B cell (primary cell): ENCODE measurements at places on chromosomes 4 and X. TPM values are rescaled to one million over a fixed set of nuclear protein-coding genes. Genes with fewer than 3 reads are reported as not detected.

IL2RG gene
- 276 and 297 TPM in 2 replicates for total RNA-seq

SMIM31 gene
- total RNA-seq: not detected in 2 replicates

POU4F2 gene
- not detected in 2 replicates for total RNA-seq

DNA sequence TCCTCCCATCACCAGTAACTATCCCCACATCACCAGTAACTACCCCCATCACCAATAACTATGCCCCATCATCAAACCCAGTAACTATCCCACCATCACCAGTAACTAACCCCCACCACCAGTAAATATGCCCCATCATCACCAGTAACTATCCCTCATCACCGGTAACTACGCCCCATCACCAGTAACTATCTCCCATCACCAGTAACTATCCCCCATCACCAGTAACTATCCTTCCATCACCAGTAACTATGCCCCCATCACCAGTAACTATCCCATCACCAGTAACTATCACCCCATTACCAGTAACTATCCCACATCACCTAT is 2.9 kb downstream of the ASMTL start:
- DNase-seq: no peak

DNA sequence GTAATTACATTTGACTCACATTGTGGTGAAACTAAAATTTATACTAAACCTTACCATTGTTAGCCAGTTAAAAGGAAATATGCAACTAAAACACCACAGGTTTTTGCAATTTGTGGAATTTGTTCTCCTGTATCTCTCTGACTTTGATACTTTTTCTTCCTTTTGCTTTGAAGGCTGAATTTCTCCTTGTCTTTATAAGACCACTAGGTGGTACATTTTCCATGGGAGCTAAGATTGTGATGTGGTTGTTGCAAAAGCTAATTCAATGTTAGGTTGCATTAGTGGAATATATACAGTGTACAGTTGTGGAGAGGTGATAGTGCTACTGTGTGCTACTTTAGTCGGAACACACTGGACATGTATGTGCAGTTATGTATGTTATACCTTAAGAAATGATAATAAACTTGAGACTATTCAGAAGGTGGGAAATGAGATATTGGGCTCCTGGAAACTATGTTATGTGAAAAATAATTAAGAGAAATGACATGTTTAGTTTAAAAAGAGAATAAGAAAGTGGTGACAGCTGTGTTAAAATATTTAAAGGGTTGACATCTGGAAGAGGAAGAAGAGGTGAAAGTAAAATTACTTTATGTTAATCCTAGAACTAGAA is 70.3 kb downstream of the ARL9 start:
- DNase-seq: peak; percentile 30

GRCh38 chrX:16435399-16435986 is 214.5 kb upstream of the S100G start:
- no peak for DNase-seq

DNA sequence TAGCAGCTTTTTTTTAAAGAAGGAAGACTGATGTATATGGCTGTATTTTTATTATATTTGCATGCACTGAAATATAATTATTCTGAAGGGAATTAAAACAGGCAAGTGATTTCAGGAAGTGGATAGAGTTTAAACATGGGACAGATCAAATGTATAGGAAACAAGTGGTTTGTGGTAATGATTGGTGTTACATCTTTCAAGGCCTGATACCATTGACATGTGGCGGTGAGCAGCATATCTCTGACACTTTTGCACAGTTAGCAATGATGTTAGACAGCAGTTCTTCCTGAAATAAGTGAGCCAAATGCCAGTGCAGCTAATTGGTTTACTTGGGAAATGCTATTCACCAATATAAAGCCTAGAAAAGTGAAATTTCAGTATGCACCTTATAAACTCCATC is 272.1 kb downstream of the RPA4 start:
- no peak for DNase-seq

- DNase-seq: no peak
Measured at GRCh38 chr4:172546782-172547181, 621.8 kb upstream of the GALNT7 start.

- no peak for DNase-seq
Measured at GRCh38 chr4:15066140-15066539, 63.9 kb downstream of the CPEB2 start.

GRCh38 chrX:31272472-31272775 is 200.6 kb upstream of the FTHL17 start:
- DNase-seq: no peak

DNA sequence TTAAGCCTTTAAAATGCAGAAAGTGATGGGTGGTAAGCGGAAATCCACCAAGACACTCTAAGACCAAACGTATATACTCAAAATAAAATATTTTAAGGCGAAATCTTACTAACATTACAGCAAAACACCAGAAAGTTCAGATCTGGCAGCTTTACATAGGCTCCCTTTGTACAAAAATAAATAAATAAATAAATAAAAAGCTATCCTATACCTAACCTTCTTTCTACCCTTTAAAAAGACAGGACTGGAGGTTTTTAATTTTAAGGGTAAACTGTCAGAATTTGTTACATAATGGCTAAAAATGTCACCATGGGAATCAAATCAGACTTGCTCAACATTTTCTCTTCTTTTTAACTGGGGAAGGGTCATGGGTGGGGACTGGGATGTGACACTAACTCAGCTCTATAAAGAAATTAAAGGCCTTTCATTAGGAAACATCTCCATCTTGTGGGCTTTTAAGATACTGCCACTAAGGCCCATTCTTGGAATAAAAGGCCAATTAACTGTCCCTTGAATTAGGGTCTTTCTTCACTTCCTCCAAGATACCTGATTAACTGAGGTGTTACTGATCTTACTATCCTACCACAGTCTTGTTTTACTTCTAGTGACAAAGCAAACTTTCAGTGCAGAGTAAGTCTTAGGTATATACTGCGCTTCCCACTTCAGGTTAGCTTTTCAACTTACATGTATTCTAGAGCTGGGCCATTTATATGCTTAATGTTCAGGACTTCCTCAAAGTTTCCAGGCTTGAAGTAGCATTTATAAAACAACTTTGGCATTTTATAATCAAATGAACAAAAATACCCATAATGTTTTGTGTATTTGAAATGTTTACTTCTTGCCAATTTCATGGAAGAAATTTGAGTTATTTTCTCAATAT is 13.3 kb downstream of the HNRNPD start:
- DNase-seq: peak; percentile 66

DNA sequence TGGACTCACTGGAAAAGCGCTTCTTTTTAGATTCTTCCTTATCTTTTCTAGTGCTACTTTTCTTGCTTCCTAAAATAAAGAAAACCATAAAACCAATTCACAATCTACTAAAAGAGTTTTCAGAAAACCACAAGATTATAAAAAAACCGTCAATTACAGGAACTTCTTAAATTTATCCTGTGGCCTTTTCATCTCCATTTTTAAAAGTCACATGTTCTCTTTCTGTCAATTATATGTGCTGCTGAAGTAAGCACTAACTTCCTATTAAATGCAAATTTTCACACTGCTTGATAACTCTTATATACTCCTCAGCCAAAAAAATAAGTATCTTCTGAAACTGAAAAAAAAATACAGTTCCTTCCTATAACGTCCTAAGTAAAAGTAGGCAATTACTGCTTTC is 32.8 kb downstream of the CENPC start:
- DNase-seq: no peak
